ENCODE measurements at places on chromosomes 16 and 17.

- H3K4me1 ChIP-seq = peaks cover 13% of the 10 kb centered on the region
- no peak overlapping the region for H3K4me3 ChIP-seq
- H3K36me3 ChIP-seq = no peaks in the 10 kb centered on the region
- DNase-seq = no peak
Observed at GRCh38 chr16:19753815-19754643, 36.0 kb downstream of the IQCK start.

GRCh38 chr16:58815181-58815888 is 81.2 kb upstream of the GOT2 start:
- no peak overlapping the region for H3K4me3 ChIP-seq
- peak; percentile 36 for DNase-seq
- no peaks in the 10 kb centered on the region for H3K36me3 ChIP-seq
- H3K4me1 ChIP-seq = no peaks in the 10 kb centered on the region

DNA sequence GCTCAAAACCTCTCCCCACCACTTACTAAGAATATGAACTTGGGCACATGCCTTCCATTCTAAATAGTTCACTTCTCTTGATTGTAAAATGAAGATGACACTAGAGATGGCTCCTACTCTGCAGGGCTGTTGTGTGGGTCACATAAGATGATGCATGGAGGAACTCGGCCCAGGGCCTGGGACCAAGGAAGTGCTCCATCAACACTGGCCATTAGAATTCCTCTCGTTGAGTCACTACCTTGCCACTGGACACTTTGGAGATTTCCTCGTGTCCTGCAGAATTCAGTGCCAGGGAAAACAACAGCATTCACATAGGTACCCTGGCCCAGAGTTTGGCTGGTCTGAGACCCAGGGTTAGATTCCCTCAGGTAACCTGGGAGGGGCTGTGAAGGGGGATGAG is 18.6 kb downstream of the HNF1B start:
- H3K27me3 ChIP-seq = peaks cover 8% of the 10 kb centered on the region
- H3K4me1 ChIP-seq = peaks cover 14% of the 10 kb centered on the region
- no peak overlapping the region for H3K27ac ChIP-seq
- no peak for DNase-seq

DNA sequence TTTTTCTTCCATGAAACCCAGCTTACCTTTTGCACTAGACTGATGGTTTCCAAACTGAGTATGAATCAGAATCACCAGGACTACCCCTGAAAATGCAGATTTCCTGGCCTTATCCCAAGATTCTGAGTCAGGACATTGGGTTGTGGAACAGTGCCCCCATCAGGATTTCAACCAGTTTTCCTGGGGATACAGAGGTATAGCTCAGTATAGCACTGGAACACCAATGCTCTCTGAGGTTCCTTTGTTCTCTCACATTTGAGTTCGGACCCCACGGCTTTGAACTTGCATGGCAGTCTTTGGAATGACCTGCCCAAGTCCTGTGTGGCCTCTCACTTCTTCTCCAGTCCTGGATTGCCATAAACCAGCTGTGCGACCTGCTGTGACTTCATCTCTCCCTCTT is 12.8 kb upstream of the CCL8 start:
- peak; percentile 2 for DNase-seq
- no peak overlapping the region for H3K27ac ChIP-seq
- H3K27me3 ChIP-seq = no peaks in the 10 kb centered on the region
- no peaks in the 10 kb centered on the region for H3K36me3 ChIP-seq

DNA sequence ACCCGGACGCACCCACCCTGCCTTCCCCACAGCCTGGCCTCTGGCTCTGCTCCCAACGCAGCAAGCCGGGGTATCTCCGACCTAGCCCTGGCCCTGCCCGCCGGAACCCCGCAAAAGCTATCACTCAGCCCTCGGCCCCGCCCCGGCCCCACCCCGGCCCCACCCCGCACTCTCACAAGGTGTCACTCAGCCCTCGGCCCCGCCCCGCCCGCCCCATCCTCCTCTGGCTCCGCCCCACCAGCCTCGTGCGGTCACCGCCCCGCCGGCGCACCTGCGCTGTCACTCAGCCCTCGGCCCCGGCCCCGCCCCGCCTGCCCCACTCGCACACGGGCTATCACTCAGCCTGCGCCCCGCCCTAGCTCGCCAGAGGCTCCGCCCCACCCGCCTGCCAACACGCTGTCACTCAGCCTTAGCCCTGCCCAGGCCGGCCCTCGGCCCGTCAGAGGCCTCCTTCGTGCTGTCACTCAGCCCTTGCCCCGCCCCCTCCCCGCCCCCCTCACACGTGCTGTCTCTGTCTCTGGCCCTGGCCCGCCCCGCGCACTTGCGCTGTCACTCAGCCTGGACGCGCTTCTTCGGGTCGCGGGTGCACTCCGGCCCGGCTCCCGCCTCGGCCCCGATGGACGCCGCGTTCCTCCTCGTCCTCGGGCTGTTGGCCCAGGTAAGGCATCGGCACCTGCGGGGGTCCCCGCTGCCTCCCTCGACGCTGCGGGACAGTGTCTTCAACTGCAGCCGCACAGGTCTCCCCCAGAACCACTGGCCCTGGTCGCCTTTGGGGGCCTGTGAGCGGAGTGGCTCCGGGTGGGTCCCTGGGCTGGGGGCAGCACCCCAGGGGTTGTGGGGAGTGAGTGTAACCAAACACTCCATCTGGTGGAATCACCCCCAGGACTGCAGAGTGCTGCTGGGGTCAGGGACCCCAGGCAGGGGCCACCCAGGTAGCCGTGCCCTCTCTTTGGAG is at the start of gene CDH15:
CDH15 (plus strand) TSS at position 533 of the 955 bp plus-strand sequence; CDS start at position 617, 84 bp downstream.
- peaks cover 12% of the 10 kb centered on the region for H3K27me3 ChIP-seq
- H3K36me3 ChIP-seq = peaks cover 2% of the 10 kb centered on the region
- no peak within 1 kb of the TSS for H3K27ac ChIP-seq
- peaks cover 77% of the 10 kb centered on the region for H3K4me1 ChIP-seq
- H3K4me3 ChIP-seq = peak within 1 kb of the TSS; percentile 11

- no peak overlapping the region for H3K4me3 ChIP-seq
- no peak for DNase-seq
Observed at GRCh38 chr17:17140590-17140980, 65.5 kb downstream of the PLD6 start.

DNA sequence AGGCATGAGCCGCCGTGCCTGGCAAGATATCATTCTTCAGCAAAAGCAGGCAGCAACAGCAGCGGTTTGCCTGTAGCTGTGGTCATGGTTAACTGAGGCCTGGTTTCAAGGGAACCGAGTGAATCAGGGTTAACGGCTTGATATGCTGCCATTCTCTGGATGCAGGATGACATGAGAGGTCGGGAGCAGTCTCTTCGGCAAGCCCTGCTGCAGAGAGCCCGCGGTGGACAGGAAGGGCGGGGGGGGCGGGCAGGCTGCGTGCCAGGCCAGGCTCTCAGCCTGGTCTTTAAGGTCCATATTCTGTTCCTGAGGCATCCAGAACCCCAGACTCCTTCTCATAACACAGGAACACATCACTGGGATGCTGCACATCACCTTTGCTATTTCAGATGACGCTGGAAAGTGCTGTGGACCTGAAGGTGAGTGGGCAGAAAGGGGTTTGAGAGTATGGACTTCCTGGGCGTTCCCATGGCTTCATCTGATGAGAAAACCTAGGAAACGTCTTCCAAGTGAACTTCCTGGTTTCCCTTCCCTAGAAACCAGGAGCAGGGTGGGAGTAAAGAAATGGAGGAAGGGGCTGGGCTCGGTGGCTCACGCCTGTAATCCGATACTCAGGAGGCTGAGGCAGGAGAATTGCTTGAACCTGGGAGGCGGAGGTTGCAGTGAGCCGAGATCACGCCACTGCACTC is 165.6 kb upstream of the RPH3AL start:
- no peak overlapping the region for H3K27ac ChIP-seq
- no peaks in the 10 kb centered on the region for H3K27me3 ChIP-seq
- peaks cover 48% of the 10 kb centered on the region for H3K36me3 ChIP-seq

- H3K4me1 ChIP-seq = no peaks in the 10 kb centered on the region
- no peak for DNase-seq
- H3K27me3 ChIP-seq = no peaks in the 10 kb centered on the region
- H3K27ac ChIP-seq = no peak overlapping the region
Observed at GRCh38 chr17:61072648-61073047, 327.0 kb upstream of the TBX2 start.

DNA sequence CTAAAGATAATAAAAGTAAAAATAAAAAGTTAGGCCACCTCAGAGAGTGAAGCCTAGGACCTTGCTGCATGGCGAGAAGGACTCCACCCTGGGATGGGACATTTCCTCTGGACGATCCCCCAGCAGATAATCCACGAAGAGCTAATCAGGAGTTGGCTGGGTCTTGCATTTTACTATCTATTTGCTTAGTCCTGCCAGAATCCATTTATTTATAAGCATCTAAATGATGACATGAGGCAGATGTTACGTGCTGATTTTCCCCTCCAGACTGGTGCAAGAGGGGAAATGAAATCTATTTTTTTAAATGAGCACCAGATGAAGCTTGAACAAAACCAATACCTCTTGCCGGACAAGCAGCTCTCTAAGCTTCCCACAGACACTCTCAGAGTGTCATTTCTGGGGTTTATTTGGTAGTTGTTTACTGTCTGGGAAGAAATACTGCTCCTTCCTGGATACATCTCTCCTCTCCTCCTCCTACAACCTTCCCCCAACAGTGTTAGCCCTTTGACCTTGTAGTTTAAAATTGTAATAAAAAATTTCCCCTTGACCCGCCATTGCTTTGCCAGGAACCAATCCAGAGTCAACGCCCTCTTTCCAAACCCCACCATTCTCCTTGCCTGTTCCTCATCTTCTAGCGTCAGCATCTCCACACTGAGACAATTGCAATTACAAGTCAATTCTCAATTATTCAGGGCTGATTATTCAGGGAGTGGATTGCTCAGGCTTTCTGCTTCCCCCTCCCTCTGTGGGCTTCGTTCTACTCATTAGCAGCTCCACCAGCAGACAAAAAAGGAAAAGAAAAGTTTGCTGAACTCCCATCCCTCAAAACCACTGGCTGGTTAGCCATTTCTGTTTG is 63.0 kb downstream of the GSG1L start:
- DNase-seq = no peak
- no peaks in the 10 kb centered on the region for H3K36me3 ChIP-seq
- H3K4me3 ChIP-seq = no peak overlapping the region

- peaks cover 45% of the 10 kb centered on the region for H3K4me1 ChIP-seq
- H3K4me3 ChIP-seq = peak overlapping the region; percentile 80
- no peaks in the 10 kb centered on the region for H3K27me3 ChIP-seq
- H3K36me3 ChIP-seq = peaks cover 20% of the 10 kb centered on the region
Observed at GRCh38 chr16:70437017-70437581, 1.8 kb downstream of the ST3GAL2 start.

- H3K27me3 ChIP-seq = no peaks in the 10 kb centered on the region
- peaks cover 47% of the 10 kb centered on the region for H3K36me3 ChIP-seq
- H3K4me1 ChIP-seq = peaks cover 16% of the 10 kb centered on the region
- H3K4me3 ChIP-seq = no peak overlapping the region
- DNase-seq = no peak
Observed at GRCh38 chr17:82876149-82876548, 36.3 kb upstream of the ZNF750 start.

DNA sequence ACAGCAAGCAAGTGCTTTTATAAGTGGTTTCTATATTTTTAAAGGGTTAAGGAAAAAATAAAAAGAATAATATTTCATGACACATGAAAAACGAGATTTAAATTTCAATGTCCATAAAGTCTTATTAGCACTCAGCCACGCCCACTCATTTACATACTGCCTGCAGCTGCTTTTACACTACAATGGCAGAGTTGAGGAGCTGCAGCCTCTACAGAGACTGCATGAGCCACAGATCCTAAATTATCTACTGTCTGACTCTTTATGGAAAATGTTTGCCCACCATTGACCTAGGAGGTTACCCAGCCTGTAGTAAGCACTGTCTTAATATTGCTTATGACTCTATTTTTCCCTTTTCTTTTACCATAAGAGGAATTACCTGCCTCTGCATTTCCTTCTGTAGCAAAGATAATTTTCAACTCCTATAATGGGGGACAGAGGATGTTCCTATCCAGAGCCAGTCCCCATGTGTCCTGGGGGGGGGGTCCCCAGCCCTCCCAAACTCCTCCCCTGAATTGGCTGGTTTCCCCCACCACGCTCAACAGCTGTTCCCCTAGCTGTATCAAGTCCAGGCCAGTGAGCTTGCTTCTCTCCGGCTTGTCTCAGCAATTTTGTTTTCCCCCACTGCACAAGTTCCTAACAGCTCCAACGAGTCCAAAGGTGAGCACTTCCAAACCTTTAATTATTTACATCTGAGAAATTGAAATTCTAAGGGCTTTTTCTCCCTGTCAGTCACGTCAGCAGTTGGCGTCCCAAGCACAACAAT is 139.4 kb upstream of the ERCC4 start:
- no peaks in the 10 kb centered on the region for H3K27me3 ChIP-seq
- H3K36me3 ChIP-seq = no peaks in the 10 kb centered on the region
- H3K4me3 ChIP-seq = no peak overlapping the region
- no peak overlapping the region for H3K27ac ChIP-seq
- DNase-seq = no peak

DNA sequence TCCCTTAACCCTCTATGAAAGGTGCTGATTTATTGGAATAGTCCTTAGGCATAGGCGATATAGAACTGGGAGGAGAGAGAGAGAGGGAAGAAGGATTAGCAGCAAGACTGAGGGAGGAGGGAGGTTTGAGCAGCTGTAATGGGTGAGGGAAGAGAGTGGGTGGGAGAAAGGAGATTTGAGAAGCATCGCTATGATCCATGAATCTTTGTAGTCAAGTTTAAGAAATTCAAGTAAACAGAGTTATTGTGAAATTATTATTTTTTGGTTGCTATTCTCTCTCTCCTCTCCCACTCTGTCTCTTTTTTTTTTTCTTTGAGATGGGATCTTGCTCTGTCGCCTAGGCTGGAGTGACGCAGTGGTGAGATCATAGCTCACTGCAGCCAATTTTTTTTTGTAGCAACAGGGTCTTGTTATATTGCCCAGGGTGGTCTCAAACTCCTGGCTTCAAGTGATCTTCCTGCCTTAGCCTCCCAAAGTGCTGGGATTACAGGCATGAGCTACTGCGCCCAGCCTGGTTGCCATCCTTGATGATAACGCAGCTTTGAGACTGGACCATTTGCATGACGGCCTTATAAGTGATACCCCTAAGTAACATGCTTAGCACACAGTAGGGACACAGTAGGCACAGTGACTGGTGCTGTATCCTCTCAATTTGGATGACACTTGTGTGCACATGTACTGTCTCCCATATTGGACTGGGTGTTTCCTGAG is 21.0 kb upstream of the TNS4 start:
- no peak overlapping the region for H3K4me3 ChIP-seq
- no peak for DNase-seq
- H3K4me1 ChIP-seq = no peaks in the 10 kb centered on the region
- H3K27me3 ChIP-seq = peaks cover 2% of the 10 kb centered on the region
- no peak overlapping the region for H3K27ac ChIP-seq

DNA sequence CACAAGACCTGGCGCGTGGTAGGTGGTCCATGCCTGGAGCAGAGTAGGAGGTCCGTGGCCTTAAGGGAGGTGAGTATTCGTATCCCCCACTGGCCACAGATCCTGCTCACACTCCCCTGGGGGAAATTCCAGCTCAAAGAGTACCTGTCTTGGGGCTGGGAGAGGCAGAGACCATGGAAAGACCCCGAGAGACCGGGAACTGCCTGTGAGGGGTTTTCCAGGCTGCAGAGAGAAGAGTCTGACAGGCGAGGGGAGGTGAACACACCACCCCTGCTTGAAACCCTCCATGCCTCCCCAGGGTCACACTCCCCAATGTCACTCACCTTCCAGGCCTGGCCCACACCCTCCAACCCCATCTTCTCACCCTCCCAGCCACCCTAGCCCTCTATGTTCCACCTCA is 12.6 kb upstream of the SNN start:
- peaks cover 9% of the 10 kb centered on the region for H3K4me1 ChIP-seq
- no peak for DNase-seq
- H3K27me3 ChIP-seq = no peaks in the 10 kb centered on the region
- no peak overlapping the region for H3K27ac ChIP-seq
